Neural crest cell (in vitro differentiated cells): ENCODE measurements at places on chromosomes 2 and 18. TPM values are rescaled to one million over a fixed set of nuclear protein-coding genes. Genes with fewer than 3 reads are reported as not detected.

GRCh38 chr2:1979138-1979537 lies 234.8 kb upstream of the PXDN start:
- no peak for DNase-seq

DNA sequence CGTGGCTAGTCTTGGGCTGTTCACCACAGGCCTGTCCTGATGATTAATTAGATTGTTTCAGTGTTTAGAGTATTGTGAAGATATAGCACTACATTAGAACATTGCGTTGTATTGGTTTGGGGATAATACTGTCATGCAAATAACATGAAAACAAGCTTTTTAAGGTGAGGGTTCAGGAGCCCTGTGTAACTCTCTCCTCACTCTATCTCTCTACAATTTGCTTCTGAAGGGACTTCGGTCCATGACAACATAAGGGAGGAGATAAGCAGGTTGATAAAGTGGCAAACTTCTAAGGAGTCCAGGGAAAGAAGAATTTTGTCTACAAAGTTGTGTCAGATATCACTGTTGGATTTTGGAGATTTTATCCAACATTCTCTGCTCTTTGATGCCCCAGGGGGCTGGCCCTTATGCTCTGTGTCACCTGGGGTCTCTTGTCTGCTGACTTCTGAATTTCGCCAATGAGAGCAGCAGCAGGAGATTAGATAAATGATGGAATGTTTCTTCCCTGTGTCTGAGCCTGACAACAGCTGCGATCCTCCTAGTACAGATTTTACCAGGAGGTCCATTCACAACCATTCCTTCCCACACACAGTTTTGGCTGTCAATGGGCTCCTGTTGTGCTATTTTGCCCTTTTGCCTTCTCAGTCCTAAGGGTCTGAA lies 3.3 kb downstream of the TNP1 start:
- DNase-seq: no peak

GRCh38 chr2:174681099-174682006 lies 82.9 kb downstream of the CHRNA1 start:
- DNase-seq: no peak

DNA sequence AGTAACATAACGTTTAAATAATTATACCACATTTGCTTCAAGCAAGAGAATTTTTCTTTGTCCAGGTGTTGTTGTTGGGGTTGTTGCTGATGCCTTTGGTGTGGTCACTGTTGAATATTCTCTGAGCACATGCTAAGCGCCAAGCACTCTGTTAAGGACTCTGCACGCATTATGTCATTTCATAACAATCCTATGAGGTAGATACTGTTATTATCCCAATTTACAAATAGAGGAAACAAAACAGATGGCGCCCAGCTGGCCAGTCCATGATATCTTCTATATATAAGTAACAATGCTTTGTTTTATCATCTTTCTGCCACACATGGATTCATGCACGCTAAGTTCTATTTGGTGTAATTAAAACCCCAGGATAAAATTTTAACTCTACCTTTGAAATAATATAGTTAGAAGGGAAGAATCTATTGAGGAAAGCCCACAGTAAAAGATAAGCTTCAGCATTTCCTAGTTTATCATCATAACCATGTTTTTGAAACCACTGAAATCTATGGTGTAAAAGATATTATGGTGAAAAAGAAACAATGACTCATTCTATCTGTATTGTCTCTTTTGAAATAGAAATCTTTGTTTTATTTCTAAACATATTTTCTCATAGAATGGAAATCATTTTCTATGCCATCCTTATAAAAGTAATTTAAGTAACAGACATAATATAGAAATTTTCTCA lies 199.7 kb downstream of the PID1 start:
- no peak for DNase-seq

- DNase-seq: no peak
Observed at GRCh38 chr2:197615016-197615652, 60.3 kb downstream of the RFTN2 start.

- no peak for DNase-seq
Observed at GRCh38 chr2:15279201-15279876, 281.8 kb downstream of the NBAS start.

GRCh38 chr2:133418671-133419070 lies 149.6 kb downstream of the NCKAP5 start:
- no peak for DNase-seq

DNA sequence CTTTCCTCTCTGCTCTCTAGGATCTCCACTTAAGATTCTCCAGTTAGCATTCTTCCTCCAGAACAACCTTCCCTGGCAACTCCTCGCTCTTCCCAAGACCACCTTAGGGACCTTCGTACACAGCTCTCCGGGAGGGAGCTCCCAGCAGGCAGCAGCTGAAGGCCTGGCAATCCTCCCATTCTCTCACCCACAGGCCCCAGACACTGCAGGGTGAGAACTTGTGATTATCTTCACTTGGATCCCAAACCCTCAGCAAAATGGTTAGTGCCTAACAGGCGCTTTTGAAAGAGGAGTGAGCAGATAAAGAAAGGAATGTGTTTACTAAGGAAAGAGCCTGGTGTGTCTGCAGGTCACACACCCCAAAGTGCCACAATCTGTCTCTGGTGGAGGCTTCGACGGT lies 83.8 kb upstream of the SNTG2 start:
- no peak for DNase-seq

C2orf92 gene
- 10.3 and 12.5 TPM in 2 replicates for total RNA-seq

METTL8 gene
- 21.6 and 27.7 TPM in 2 replicates for total RNA-seq

XIRP2 gene
- total RNA-seq: 0.05 TPM in 1 of 2 replicates, not detected in the other

CFAP53 gene
- total RNA-seq: 0.54 and 0.84 TPM in 2 replicates
